CMK (cell line): ENCODE measurements at places on chromosomes 1 and 21.

GRCh38 chr1:52601991-52602855, at the start of gene GPX7:
GPX7 (plus strand) TSS chr1:52602371; CDS start chr1:52602410, 39 bp downstream.
- DNase-seq = no peak

DNA sequence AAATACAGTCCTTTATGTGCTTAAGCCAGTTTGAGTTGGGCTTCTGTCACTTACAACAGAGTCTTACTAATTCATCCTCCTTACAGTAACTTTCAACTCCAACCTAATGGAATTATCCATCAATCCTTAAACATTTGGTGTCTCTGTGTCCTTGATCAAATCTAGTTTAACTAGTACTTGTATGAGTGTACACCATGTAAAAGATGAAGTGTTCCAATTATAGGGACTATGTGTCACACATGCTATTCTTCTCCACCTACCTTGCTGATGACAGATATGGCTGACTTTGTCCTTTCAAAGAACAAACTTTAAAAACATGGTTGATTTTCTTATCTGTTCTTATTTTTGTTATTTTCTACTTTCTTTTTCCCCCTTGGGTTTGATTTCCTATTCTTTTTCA, 60.4 kb upstream of the NBPF3 start:
- DNase-seq = no peak

DNA sequence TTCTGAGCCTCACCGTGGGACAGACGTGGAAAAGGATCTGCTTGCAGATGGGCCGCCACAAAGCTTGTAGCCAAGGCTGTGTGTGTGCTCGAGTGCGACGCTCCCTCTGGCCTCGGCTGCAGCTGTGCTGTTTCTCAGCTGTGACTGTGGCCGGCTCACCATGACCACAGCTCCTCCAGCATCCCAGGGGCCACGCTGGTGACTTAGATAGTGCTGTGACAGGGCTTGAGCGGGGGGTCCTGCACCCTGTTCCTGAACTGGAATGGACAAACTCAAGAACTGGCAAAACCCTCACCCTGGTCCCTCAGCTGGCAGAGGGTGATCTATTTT, 17.4 kb upstream of the ACTRT2 start:
- no peak for DNase-seq

DNA sequence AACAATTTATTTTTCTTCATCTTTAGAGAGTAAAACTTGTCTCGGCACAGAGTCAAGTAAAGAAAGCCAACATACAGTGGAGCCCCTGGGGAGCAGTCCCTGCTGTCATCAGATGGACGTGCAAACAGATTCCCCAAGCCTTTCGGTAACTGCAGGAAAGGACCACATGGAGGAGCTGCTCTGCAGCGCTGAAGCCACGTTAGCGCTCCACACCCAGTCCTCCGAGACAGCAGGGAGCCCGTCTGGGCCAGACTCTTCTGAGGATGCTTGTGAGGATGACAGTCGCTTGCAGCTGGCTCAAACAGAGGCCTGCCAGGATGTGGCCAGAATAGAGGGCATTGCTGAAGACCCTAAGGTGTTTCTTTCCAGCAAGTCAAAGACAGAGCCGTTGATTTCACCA, 77.1 kb upstream of the SCCPDH start:
- DNase-seq = no peak

DNA sequence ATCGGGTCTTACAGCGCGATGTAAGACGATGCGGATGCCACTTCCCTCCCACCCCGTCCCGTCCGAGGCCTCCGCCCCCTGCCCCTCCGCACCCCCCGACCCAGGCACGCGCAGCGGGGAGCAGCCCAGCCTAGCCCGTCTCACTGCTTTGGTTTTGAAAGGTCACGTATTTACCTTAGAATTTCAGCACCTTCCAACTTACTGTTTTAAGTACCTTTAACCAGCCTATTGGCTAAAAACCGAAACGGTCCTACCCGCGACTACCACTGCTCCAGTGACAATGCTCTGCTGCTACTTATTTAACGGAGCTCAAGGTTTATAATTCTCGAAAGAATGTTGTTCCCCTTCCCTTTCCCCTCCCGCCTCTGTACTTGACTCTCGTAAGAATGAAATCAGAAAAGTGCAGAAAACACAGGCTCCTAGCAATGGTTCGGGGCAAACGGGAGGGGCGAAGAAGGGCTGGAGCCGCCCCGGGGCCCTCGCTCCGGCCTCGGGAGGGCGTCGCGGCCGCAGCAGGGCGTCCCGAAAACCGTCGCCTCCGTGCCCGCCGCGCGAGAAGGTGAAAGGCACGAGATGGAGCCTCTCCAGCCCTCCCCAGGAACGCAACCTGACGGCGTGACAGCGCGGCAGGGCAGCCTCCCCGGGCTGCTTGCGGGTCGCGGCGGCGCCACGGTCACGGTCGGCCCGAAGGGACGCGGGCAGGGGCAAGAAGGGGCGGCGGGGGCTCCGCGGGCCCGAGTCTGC, 667 bp downstream of the TMEM50B start:
- DNase-seq = peak; percentile 22

- no peak for DNase-seq
Observed at GRCh38 chr1:164771619-164772361, 212.8 kb downstream of the PBX1 start.

- DNase-seq = no peak
Observed at GRCh38 chr1:40689737-40690136, 1.8 kb upstream of the NFYC start.

DNA sequence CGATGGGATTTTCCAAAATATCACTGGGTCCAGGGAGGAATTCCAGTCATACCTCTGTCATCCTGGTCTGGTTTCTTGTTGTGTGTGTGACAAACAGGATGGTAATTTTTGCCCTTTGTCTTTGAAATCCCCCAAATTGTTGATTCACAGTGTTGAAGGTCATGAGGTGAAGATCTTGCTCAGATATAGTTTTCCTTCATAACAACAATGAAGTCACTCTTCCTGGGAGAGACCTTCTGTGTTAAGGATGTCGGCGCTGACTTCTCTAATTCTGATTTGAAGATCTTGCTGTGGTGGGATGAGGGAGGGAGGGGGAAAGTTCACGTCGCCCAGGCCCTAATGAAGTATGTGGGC, 32.2 kb upstream of the MPZL1 start:
- DNase-seq = no peak

GRCh38 chr1:62295921-62296491, 23.2 kb downstream of the KANK4 start:
- DNase-seq = no peak

DNA sequence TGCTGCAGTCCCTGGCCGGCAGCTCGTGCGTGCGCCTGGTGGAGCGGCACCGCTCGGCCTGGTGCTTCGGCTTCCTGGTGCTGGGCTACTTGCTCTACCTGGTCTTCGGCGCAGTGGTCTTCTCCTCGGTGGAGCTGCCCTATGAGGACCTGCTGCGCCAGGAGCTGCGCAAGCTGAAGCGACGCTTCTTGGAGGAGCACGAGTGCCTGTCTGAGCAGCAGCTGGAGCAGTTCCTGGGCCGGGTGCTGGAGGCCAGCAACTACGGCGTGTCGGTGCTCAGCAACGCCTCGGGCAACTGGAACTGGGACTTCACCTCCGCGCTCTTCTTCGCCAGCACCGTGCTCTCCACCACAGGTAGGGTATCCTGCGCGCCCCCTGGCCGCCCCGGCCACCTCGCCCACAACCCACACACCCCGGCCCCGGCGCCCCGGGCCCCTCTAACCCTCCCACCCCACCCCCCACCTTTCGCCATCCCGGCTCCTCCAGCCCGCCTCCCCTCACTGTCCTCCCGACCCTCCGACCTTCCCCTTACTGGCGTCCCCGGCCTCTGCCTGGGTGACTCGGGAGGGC, 352 bp downstream of the KCNK1 start:
- no peak for DNase-seq

DNA sequence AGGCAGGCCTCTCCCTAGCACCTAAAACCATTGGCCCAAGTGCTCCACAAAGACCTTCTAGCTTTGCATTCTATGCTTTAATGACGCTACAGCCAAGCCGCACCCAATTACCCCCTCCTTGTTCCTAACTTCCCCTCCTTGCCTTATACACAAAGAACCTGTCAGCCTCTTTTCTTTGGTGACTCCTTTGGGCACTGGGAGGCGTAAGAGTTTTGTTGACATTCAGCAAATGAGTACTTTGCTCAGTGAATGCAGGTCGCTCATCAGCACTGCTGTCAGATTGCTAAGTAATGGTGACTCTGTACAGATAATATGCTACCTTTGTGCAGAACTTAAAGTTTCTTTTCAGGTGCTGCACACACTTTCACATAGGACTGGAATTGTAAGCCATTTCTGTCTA, 187.6 kb upstream of the FAM78B start:
- no peak for DNase-seq

DNA sequence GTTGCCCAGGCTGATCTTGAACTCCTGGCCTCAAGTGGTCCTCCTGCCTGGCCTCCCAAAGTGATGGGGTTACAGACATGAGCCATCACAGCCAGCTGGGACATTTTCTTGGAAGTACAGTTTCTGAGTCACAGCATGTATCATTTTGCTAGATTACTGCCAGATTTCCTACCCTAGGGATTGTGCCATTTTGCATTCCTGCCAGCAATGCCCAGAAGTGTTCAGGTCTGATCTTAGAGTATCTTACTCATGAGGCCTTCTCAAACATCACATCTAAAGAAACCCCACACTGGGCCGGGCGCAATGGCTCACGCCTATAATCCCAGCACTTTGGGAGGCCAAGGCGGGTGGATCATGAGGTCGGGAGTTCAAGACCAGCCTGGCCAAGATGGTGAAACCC, 10.2 kb downstream of the BMP8A start:
- DNase-seq = no peak

DNA sequence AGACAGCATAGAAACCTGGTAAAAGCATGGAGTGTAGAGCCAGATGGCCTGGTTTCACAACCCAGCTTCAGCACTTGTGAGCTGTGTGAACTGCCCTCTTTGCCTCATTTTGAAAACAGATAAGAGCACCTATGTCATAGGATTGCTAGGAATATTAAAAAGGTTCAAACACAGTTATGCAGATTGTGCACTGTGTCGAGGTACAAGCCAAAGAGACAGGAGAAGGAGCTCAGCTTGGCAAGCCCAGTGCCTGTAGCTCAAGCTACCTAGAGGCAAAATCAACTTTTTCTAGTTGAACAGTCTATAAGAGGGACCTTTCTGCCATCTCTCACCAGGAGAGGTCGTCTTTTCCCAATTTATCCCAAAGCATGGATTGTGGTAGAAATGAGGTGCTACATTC, 5.0 kb downstream of the CHODL start:
- no peak for DNase-seq

GRCh38 chr1:52907068-52907811, 14.3 kb downstream of the ECHDC2 start:
- DNase-seq = no peak

DNA sequence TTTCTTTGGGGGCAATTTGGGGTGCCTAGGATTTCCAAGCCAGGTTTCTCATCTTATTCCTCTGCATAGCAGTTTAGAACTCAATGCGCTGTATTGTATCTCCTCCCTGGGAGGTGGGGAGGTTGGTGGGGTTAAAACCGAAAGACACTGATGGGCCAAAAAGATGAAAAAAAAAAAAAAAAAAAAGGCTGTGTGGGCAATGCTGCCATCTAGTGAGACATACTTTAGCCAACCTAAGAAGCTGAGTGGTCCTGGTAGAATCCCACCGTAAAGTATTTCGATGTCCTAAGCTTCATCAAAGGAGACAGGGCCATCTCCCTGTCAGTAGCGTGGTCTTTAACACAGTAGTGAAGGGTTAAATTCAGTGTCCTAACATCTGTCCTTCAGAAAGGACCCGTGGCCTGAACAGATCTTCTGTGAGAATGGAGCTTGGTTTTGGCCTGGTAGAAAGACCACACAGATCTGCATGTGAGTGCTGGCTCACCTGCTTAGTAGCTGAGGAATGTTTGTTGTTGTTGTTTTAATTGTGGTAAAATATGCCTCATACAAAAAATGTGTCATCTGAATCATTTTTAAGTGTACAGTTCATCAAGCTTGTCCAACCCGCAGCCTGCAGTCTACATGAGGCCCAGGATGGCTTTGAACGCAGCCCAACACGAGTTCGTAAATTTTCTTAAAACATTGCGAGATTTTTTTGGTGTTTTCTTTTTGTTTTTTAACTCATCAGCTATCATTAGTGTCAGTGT, 226.2 kb downstream of the KIF26B start:
- no peak for DNase-seq
